ENCODE measurements at places on chromosomes 11 and 22.

DNA sequence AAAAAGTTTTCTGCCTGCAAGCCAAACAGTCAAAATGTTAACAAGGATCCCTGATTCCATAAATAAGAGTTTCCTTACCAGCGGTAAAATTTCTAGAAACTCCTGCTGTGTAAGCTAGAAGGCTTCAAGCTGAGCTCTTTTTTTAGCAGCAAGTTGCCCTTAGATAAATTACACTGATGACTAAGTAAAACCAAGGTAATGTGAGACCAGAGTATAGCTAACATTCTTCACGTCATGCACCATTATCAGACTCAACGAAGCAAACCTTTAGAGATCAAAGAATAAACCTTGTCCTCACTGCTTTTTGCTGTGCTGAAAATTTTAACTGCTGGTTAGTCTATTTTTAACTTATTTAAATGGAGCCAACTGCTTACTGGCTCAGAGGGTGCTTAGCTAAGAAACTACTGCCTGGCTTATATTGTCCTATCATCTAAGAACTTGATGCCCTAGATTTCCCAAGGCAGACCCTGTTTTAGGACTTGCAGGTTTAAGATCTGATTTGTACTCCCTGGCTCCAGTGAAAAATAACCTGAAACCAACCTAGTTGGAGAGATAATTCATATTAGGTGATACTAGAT lies 900.7 kb downstream of the JRKL start:
- no peak for DNase-seq

DNA sequence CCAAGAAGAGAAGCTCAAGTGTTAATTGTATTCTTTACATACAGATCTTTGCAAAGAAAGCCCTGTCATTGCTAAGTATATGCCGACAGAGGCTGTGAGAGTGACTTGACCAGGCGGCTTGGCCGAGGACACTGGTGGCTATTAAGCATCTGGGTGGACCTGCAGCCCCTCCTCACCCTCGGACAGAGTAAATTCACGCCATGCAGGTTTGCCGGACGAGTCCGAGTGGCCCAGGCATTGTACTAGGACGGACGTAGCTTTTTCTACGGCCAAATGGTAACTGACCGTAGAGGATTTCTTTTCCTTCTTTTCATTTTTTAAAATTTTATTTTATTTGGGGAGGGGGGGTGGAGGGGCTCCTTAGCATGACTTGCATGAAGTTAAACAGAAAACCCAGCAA lies 47.0 kb downstream of the KCNC1 start:
- no peak for DNase-seq

- DNase-seq: no peak
These were observed 4.4 kb downstream of the ALX4 start for GRCh38 chr11:44305470-44306051.

- no peak for DNase-seq
These were observed 877.3 kb downstream of the BRD1 start for GRCh38 chr22:48950151-48950915.

DNA sequence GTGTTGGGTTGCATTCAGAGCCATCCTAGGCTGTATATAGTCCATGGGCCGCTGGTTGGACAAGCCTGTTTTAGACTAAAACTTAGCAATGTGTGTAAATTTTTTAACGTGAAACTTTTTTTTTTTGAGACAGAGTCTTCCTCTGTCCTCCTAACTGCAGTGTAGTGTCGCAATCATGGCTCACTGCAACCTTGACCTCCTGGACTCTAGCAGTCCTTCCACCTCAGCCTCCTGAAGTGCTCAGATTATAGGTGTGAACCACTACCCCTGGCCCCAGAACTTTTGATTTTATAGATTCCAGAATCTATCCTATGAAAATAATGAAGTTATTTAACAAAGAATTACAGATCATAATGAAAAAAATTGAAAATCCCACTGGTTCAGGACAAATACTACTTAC lies 29.9 kb upstream of the PANX2 start:
- DNase-seq: no peak

DNA sequence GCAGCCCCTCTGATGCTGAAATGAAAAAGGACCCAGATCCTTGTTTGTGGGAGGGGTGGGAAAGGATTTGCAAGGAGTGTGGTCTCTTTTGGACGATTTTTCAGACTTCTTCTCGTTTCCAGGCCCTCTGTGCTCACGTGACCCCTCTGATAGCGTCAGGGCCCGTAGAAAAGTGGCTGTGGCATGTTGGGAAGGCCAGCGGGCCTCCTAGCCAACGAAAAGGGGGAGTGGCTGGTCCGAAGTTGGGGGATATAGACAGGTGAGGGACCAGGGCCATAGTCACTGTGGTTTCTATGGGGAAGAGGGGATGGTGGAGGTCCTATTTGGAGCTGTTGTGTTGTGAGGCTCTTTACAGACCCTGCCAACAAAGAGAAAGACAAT lies 6.6 kb downstream of the PARVB start:
- no peak for DNase-seq

GRCh38 chr22:21646608-21647590 lies 4.8 kb downstream of the SDF2L1 start:
- DNase-seq: peak; percentile 79

- DNase-seq: peak; percentile 83
These were observed 7.5 kb downstream of the P2RX3 start for GRCh38 chr11:57345555-57346211.

- no peak for DNase-seq
These were observed 62.8 kb downstream of the AMOTL1 start for GRCh38 chr11:94830722-94831510.

GRCh38 chr11:18705651-18706281 lies 7.2 kb downstream of the TMEM86A start:
- DNase-seq: no peak

GRCh38 chr11:63945477-63946163 lies 6.8 kb downstream of the NAA40 start:
- DNase-seq: peak; percentile 58

DNA sequence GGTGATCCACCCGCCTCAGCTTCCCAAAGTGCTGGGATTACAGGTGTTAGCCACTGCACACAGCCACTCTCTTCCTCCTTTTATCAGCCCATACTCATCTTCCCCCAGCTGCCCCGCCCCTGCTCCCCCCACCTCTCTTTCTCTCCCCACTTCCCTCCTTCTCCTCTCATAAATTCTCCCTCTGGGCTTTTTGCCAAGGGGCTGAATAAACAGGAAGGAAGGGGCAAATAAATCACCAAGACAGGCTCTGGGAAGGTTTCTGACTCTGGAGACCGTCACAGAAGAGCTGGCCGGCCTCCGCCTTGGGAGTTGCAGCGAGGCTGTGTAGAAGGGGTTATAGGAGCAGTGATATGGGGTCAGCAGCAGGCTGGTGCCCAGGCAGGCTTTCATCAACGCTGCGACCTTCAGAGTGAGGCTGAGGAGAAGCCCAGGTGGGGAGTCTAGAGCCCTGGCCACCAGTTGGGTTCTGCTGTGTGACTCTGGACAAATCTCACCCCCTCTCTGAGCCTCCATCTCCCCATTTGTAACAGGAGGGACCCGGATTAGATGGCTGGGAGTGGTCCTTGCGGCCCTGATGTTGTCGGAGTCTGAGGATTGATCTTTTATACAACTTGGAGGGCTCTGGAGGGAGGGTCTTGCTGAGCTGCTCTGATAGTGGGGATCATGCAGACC lies 62.6 kb upstream of the RASD2 start:
- DNase-seq: no peak

- no peak for DNase-seq
These were observed 15.5 kb upstream of the TMPRSS5 start for GRCh38 chr11:113721462-113722066.

DNA sequence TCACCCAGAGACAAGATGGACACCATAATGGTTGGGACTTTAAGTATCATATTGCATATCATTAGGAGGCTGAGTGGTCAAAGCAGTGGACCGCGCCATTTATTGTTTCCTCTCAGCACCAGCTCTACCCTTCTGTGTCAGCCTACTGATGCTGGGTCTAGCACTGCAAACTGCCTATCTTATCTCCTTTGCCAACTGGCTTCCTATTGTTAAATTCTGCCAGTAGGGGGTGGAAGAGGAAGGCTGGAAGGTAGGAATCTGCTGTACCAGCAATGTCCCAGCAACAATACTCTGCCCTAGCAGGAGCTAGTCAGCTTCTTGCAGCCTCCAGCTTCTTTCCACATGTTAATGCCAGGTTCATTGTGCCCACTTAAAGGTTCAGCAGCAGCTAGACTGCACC lies 367.1 kb upstream of the PDGFD start:
- DNase-seq: peak; percentile 6

- no peak for DNase-seq
These were observed 47.9 kb upstream of the SUSD2 start for GRCh38 chr22:24133187-24133965.

DNA sequence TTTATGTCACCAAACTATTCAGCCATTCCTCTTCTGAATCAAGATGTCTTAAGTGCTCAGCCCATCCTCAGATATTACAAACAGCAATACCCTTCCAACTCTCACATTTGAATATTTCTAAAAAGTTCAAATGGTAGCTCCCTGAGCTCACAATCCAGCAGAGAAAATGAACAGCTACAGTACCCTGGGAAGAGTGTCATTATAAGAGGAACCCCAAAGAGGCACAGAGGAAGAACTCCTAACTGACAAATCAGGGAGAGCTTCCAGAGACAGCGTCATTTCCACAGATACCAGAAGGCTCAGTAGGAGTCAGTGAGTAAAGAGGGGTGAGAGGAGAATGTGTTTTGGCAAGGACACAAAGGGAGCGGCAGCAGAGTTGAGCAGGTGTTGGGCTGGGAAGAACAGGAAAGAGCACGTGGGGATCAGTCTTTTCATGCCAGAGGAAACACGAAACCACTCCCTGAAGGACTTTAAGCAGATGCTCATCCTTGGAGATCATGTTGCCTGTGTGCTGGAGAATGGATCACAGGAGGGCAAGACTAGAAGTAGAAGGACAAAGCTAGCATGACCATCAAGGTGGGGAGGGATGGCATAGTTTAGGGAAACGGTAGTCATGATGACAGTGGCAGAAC lies 4.3 kb downstream of the CLTCL1 start:
- DNase-seq: no peak

- no peak for DNase-seq
These were observed 58.6 kb downstream of the OTOG start for GRCh38 chr11:17605651-17606122.

DNA sequence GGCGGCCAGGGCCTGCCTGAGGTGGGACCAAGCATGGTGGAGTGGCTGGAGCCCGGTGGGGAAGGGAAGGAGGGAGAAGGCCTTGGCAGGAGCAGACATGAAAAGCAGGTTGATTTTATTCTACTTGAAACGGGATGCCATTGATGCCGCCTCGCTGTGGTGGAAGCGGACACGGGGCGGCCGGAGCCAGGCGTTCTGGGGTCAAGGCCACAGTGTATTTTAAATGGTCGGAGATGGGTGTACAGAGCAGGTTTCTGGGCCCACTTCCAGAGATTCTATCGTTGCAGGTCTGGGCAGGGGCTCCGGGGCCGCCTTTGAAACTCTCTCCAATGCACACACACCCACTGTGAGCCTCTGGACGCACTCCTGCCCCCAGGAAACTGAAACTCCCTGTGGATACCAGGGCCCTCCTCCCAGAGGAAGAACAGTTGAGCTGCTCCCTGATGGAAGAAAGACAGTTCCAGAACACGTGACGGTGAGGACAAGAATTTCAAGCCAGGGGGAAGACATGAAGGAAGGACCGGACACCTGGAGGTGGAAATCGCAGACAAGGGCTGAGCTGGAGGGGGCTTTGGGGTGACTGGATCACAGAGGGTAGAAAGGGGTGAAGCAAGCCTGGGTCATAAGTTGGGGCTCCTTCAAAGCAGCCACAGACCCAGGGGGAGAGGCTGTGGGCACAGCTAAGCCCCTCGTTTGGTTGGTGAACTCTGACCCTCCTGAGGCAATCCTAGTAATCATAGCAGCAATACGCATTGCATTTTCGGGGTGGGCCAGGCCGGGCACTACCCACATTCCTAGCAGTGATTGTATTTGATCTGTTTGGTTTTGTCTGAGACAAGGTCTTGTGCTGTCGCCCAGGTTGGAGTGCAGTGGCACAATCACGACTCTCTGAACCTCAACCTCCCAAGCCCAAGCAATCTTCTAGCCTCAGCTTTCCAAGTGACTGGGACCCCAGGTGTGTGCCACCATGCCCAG lies 12.3 kb upstream of the LINC01488 start:
- no peak for DNase-seq

DNA sequence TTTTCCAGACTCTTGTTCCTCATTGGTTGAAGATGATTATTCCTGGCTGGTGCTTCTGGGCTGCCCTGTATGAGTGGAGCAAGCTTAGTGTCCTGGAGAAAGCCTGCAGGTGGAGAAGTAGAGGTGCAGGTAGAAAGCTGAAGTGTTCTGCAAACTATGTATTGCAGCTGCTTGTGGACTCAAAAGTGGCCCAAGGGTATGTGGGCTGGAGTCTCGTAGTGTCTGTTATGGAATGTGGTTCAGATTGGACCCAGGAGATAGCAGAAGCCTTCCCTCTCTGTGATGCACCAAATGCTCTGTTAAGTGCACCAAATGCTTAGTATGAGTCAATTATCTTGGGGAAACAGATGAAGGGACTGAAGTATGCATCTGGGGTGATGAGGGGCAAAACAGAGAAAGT lies 122.8 kb upstream of the CCDC90B start:
- no peak for DNase-seq

DNA sequence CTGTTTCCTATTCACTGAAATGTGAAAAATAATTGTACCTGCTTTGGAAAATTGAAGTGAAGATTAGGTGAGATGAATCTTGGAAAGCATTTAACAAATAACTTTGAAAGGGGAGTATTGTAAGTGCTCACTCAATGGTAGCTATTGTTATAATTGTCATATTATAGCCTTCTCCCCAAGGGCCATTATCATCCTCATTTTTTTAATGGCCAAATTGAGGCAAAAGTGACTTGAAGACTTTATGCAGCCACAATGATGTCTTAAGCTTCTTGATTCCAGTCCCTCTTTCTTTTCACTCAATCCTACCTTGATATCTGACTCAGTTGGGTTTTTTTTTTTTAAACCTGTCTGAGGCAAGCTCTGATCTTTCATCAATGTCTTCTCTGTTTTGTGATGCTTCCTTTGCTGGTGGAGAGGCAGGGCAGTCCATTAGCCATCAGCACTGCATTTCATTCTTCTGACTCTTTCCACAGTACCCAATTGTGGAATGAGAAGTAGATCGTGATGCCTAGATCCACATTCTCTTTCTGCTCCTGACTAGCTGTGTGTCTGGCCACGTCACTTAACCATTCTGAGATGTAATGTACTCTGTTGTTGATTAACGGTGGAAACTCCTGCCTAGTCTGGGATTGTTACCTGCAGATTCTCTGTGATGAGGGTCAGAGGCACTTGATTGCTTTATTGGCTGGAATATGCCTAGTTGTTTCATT lies 101.4 kb downstream of the DBX1 start:
- no peak for DNase-seq
